ENCODE measurements at places on chromosomes 11 and 22. TPM values are rescaled to one million over a fixed set of nuclear protein-coding genes. Genes with fewer than 3 reads are reported as not detected.

DNA sequence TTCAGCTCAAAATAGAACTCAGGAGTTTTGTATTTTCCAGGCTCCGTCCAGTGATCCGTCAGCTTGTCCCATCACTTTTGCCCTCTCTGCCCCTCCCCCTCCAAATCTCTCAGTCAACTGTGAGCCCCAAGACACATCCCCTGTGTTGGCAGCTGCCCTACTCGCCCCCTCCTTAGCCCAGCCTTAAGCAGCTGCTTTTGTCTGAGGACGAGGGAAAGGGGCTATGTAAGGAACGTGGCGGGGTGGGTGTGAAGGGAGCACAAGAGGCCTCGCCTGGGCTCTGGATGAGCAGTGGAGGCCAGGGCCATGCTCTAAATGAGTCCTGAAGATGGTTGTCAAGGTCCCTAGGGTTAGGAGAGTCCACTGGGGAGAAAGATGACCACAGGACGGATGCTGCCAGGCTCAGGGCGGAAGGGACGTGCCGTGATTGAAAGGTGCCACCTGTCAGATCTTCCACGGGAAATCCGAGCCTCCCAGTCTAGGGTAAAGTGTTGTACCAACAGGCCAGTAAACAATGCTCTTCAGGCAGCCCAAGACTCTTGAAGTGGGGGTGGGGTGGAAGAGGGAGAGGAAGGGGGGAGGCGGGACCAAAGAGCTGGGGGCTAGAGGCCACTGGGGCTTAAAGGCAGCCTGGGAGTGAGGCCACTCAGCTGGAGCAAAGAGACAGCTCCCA, at the start of gene SMTNL1:
Gene SMTNL1 (plus strand): TSS at position 649 of the 673 bp plus-strand sequence. CDS start 5,048 bp downstream, outside the sequence.
- DNase-seq, result peak; percentile 30

GRCh38 chr11:122690801-122691548, 35.5 kb downstream of the UBASH3B start:
- no peak for DNase-seq

The MOGAT2 gene
- polyA plus RNA-seq, result 1.1 TPM

DNA sequence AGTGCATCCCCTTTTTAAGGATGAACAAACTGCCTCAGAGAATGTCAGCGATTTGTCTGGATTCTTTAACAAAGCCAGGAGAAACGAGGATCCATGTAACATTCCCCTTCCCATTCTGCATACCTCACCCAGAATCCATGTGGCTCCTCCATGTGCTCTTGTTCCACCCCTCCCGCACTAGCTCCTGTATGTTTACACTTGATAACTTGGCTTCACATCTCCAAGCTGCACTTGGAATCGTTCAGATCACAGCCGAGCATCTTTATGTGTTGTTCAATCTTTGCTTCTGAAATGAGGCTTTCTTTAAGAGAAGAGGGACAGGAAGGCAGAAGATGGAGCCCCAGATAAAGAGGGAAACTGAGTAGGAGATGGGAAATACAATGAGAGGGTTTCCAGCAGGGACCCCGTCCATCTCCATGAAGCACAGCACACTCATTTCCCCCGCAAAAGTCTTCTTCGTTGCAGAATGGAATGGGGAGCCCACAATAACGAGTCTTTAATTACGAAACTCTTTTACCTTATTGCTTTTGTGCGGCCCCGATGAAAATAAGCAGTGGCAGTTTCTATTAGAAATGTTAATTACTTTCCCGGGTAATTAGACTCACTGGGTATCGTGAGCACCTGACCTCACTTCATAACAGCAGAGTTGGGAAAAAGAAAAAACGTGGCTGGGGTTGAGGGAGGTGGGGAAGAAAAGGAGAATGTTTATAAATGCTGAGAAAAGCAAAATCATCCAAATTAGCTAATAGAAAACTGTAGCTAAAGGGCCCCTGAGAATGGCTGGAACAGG, 96.8 kb upstream of the ISX start:
- DNase-seq, result no peak

The RPS6KB2 gene
- 40.4 TPM for polyA plus RNA-seq

DNA sequence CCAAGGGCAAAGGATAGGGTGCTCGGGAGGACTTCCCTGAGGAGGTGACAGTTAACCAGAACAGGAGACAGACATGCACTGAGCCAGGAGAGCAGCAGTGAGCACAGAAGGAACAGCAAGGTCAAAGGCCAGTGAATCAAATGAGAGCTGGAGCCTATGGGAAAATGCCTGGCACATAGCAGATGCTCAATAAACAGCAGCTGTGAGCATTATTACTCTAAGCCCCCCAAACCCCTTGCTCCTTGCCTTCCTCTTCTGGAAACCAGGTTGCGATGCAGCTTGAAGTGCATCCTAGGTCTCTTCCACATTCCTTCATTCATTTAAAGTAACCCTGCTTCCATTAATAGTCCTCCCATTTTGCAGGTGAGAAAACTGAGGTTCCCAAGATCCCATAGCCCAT, 13.0 kb downstream of the ELFN2 start:
- no peak for DNase-seq
